ENCODE measurements at places on chromosomes 5 and 9. TPM values are rescaled to one million over a fixed set of nuclear protein-coding genes. Genes with fewer than 3 reads are reported as not detected.

The IL13 gene
- total RNA-seq: not detected

The MOCS2 gene
- 26.3 TPM for total RNA-seq

The SOHLH1 gene
- not detected for total RNA-seq

The MZB1 gene
- 0.18 TPM for total RNA-seq

The BAAT gene
- not detected for total RNA-seq

The PCDHGA5 gene
- total RNA-seq: 14.3 TPM

The BARHL1 gene
- 19.3 TPM for total RNA-seq

The POLR1E gene
- total RNA-seq: 22.1 TPM

The SLC36A2 gene
- total RNA-seq: not detected

The ZBED3 gene
- total RNA-seq: 3.7 TPM

The SPATA31C1 gene
- not detected for total RNA-seq

The RXFP3 gene
- total RNA-seq: 0.36 TPM

The CPLANE1 gene
- 76.8 TPM for total RNA-seq

The PCDHB5 gene
- 14.3 TPM for total RNA-seq

The HMCN2 gene
- 2.3 TPM for total RNA-seq

The SMIM33 gene
- not detected for total RNA-seq

GRCh38 chr9:4849369-4849768 lies 56.6 kb downstream of the RCL1 start:
- no peak for DNase-seq

GRCh38 chr5:5291357-5291756 lies 131.1 kb upstream of the ICE1 start:
- no peak for DNase-seq

- no peak for DNase-seq
Observed at GRCh38 chr9:78713614-78714405, 416.9 kb downstream of the PSAT1 start.

GRCh38 chr5:28726815-28727214 lies 1688.4 kb upstream of the CDH9 start:
- no peak for DNase-seq

DNA sequence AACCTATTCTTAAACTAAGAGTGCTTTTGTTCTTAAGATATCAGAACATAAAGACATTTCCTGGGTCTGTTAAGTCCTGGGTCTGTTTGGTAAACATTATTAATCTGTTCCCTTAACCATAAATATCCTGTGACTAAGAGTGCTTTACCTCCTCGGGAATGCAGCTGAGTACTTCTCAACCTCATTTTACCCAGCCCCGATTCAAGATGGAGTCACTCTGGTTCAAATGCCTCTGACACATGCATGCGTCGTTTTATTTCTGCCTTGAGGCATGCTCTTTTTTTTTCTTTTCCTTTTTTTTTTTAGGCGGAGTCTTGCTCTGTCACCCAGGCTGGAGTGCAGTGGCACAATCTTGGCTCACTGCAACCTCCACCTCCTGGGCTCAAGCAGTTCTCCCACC lies 39.8 kb upstream of the FBXL17 start:
- DNase-seq: no peak

DNA sequence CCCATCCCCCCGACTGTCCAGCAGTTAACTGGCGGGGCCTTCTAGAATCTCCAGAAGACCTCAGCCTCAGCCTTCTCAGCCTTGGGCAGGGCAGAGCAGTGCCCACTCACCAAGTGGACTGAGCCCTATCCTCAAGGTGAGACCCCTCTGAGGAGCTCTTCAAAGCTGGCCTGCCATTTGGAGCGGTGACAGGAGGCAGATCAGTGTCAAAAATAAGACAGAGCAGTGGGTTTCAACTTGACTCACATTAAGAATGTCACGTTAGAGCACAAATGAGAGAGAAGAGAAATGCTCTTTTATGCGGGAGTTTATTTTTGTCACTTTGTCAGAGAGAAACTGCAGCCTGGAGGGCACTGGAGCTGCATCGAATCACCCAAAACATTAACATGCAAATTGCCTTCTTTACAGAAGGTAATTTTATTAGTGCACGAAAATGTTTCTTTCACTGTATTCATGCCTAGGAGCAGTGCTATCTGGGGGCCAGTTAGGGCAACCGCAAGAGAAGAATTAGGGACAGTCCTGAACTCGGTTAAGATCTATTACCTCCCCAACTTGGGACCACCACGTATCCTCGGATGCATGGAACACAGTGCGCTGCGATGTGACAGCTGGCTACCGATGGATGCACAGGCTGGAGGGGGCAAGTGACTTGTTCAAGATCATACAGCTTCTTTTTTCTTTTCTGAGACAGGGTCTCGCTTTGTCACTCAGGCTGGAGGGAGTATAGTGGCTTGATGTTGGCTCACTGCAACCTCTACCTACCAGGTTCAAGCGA lies 188.5 kb downstream of the DAB2IP start:
- DNase-seq: no peak

DNA sequence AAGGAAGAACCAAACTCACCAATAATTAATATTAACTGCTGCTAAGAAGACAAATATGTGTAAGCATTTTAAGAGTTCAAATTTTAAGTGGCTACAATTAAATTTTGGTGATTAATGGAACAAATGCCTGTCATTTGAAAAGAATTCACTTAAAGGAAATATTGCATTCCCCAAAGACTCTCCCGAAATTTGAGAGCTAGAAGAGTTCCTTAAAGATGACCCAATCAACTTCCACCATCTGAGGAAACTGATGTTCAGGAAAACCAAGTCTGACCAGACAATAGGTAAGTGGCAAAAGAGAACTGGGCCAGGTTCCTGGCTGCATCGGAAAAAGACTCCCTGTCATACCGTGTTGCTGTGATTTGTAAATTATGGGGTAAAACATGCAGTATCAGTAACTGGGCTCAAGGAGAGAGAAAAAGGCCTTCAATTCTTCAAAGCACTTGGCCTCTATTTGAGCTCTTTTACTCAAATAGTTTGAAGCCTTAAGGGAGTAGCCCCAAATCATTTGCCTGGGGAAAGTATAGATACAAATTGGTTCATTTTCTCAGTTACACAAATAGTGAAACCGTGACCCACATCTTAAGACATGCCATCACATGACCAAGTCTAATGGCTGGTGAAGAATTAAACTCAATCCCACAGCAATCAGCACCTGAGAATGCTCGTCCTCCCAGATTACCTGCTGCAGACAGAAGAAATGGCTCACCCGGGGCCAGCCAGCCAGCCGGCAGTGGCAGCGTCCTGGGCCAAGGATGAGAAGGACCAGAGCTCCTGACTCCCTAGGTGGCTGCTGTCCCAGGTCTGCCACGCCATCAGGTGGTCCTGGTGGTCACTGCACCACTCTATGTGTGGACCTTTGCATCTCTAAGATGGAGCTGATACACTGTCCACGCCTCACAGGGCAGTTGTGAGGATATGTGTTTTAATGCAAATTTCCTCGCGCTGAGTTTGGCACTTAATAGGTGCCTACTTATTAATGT lies 162.9 kb downstream of the TTLL11 start:
- DNase-seq: no peak

DNA sequence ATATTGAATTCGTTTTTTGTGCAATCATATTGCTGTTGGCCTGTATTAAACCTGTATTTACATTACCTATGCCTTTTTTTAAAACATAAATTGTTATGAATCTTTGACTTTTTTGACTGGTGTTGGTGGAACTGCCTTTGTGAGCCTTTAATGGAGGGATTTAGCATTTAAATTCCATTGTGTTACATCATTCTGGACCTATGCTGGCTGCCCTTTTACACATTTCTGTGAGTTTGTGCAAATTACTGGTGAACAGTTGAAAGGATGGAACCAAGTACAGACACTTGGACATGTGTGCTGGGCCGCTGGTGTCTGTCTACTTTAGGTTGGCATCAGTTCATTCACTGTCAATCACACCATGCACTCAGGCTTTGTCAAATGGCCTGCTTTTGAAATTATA lies 3.4 kb downstream of the SNX18 start:
- DNase-seq: no peak

GRCh38 chr9:137145731-137146526 lies 7.0 kb downstream of the GRIN1 start:
- no peak for DNase-seq

- DNase-seq: no peak
Observed at GRCh38 chr5:125595095-125595494, 828.1 kb upstream of the GRAMD2B start.

- no peak for DNase-seq
Observed at GRCh38 chr5:82045554-82046275, 73.9 kb downstream of the ATG10 start.

GRCh38 chr5:177520916-177521513 lies 4.3 kb upstream of the DDX41 start:
- DNase-seq: no peak

DNA sequence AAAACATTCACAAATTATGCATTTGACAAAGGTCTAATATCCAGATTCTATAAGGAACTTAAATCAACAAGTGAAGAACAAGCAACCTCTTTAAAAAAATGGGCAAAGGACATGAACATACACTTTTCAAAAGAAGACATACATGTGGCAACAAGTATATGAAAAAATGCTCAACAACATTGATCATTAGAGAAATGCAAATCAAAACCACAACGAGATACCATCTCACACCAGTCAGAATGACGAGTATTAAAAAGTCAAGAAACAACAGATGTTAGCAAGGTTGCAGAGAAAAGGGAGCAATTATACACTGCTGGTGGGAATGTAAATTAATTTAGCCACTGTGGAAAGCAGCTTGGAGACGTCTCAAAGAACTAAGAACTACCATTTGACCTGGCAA lies 38.9 kb upstream of the TNFSF15 start:
- no peak for DNase-seq

GRCh38 chr5:66945389-66946349 lies 250.9 kb downstream of the CD180 start:
- DNase-seq: no peak

- no peak for DNase-seq
Observed at GRCh38 chr5:84725946-84726570, 341.4 kb upstream of the EDIL3 start.

GRCh38 chr5:96120120-96120519 lies 158.5 kb upstream of the ELL2 start:
- no peak for DNase-seq

- DNase-seq: no peak
Observed at GRCh38 chr9:36162211-36162738, 6.9 kb upstream of the CCIN start.

GRCh38 chr9:426976-427375 lies 212.3 kb downstream of the DOCK8 start:
- no peak for DNase-seq

DNA sequence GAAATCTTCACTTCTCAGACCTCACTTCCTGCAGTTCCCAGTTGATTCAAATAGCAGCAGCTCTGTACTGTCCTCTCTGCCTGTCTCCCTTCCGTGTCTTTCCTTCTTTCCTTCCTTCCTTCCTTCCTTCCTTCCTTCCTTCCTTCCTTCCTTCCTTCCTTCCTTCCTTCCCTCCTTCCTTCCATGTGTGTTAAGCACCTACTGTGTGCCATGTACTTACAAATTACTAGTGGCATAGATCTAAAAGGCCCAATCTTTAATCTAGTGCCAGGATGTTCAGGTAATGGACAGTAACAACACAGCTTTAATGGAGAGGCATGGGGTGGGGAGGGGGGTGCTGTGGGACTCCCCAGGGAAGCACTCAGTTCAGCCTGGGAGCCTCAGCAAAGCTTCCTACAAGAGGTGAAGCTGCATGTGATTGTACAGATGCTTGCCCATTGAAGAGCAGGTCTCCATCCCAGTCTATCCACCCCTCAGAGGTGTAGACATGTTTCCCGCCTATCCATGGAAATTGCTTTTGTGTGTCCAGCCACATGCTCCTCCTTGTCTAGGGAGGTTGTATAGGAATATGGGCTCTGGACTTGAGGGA lies 106.0 kb downstream of the RGS3 start:
- DNase-seq: no peak

- DNase-seq: no peak
Observed at GRCh38 chr5:87390576-87391199, 22.0 kb downstream of the CCNH start.

DNA sequence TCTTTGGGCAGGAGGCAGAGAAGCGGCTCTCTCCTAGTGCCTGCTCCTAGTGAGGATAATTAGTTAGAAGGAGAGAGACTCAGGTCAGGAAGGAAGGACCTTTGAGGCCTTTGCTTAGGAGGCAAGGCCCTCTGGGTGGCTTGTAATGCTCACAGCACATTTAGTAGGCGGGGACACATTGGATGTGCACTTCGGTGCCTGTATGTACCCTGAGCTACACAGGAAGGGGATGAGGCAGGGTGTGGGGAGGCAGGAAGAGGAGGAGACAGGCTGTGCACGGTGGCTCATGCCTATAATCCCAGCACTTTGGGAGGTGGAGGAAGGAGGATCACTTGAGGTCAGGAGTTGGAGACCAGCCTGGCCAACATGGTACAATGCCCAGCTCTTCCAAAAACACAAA lies 7.2 kb upstream of the LCN2 start:
- DNase-seq: no peak

- no peak for DNase-seq
Observed at GRCh38 chr9:127563579-127563978, 48.5 kb upstream of the STXBP1 start.

GRCh38 chr9:131960311-131960710 lies 119.4 kb downstream of the MED27 start:
- DNase-seq: no peak

DNA sequence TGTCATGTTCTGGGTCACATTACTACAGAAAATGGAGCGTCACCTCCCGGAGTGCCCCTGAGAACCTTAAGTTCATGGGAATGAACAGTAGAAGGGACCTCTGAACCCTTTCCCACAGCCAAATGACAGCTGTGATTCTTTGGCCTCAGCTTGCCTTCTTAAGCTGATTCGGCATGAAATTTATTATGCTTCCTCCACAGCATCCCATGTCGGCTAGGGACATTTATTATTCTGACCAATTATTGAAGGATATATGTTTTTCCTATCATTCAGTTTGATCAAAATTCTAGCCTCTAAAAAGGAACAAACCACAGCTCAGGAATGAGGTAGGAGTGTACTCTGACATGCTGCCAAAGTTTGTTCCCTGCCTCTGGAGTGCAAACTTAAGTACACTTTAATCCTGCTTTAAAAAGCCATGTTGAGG lies 440.6 kb downstream of the CETN3 start:
- DNase-seq: no peak

GRCh38 chr9:93243112-93243511 lies 59.2 kb downstream of the WNK2 start:
- DNase-seq: no peak

DNA sequence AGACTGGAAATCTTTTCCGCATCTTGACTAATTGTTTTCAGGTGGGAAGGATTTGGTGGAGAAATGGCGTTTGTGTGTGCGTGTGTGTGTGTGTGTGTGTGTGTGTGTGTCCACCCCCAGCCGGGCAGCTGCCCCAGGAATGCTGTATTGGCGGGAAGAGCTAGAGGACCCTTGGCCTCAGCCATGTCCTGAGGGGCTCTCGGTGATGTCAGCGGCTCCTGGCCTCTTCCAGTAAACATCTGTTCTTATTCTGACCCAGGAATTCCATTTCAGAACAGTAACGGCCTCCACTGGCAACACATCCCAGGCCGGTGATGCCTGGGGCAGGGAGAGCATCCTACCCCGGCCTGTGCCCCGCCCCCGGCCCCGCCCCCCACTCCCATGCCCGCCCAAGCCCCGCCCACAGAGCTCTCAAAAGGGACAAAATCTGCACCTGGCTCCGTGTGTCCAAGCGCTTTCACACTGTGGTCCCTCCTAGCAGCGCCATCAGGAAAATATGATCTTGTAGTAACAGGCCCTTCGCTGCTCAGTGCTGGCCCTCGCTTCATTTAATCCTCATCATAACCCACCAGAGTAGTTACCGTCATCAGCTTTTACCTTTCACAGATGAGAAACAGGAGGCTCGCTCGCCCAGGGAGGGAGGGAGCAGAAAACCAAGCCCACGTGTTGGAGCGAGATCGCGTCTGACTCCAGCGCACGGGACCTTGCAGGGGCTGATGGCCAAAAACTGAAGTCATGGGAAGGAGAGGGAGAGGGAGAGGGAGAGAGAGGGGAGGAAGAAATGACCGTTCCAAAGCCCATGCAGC lies 18.9 kb downstream of the ADAMTS2 start:
- DNase-seq: no peak

GRCh38 chr5:67437905-67438845 lies 241.6 kb upstream of the CD180 start:
- DNase-seq: no peak

Data from cerebellum (tissue), 4 donors.